ENCODE measurements at places on chromosomes 1 and 21.

DNA sequence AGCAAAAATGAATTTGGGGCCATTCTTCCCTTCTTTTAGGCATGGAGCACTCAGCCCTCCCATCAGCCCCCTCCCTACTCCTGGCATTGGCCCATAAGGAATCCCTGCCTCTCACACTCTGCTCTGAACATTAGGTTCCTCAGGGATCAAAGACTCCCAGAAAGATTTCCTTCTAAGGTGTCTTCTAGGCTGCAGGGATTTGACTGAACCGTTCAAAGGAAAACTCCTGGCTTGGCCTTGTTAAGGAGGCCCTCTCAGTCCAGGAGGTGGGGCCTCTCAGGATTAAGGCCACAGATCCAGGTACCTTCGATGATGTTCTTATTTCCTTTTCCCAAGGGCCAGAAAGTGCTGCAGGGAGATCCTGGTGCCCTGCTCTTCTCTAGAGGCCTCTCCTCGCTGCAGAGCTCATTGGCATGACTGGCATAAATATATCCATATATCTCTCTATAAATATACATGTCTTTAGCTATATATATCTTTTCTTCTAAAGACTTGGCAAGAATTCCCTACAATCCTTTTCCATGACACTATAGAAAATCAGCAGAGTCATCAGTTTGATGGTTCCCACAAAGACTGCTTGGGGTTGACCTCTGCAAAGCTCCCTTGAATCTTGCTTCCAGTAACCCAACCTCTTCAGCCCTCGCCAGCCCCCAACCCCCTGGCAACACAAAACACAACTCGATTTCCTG is 59.1 kb downstream of the PLXNA2 start:
- no peak for DNase-seq

- DNase-seq: no peak
These were observed 66.8 kb downstream of the TBCE start for GRCh38 chr1:235434001-235434400.

GRCh38 chr21:14482165-14482564 is 64.0 kb downstream of the SAMSN1 start:
- no peak for DNase-seq

- no peak for DNase-seq
These were observed 36.6 kb downstream of the PLXNA2 start for GRCh38 chr1:208207388-208208131.

- no peak for DNase-seq
These were observed 3.4 kb upstream of the CHD5 start for GRCh38 chr1:6183520-6183989.

- DNase-seq: no peak
These were observed 4.8 kb upstream of the CAMSAP2 start for GRCh38 chr1:200733907-200734306.

DNA sequence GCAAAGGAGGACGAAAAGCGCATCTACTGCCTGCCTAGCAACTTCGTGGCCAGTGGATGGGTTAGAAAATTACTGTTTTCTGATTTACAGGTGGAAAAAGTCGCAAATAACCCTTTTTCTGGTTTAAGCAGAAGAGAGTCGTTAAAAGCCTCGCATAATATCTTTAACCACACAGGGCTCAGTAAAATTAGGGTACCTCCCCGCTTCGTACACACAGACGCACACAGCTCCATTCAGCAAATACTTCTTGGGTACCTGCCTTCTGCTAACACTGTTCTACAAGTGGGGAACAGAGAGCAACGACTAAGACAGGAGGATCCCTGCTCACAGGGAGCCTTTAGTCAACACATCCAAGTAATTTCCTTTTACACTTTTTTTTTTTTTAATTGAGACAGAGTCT is 704 bp downstream of the ALG6 start:
- no peak for DNase-seq

DNA sequence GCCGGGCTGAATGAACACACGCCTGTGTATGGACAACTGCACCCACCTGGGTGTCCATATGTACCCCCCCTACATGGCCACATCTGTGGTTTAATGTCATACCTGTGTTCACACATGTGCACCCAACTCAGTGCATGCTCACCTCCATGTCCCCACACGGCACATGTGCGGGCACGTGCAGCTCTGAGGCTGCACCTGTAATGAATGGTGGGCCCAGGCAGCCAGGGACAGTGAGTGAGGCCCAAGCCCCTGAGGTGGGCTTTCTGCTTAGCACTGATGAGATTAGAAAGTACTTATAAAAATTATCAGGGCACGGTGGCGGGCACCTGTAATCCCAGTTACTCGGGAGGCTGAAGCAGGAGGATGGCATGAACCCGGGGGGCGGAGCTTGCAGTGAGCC is 42.5 kb upstream of the CSF3R start:
- DNase-seq: no peak

DNA sequence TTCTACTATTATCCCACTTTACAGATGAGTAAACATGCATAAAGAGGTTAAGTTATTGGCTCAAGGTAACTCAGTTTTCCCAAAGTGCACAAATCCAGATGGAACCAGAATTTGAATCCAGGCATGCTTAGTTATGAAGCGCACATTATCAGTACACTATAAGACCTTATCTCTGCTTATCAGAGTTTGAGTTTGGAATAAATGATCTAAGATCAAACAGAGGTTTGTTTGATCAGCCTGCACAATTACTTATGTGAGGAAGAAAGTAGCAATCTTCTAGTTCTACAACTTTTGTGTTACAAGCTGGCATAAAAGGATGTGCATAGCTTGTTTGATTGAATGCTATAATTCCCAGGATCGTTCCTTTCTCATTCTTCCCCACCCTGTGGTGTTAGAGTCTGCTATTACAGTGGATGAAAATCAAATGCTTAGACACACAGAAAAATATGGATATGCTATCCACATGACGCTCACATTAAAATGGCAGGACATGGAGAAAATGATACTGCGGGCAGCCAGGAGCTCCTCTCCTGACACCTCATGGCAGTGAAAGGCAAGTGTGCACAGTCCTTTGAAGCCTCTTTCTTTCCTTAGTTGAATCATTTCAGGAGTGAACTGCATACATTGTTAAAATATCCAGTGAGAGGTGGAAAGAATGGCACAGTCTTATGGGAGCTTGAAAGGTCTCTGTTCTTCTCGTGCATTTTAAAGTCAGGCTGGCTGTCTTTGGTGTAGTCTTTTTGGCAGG is 23.9 kb upstream of the PBX1 start:
- DNase-seq: no peak

DNA sequence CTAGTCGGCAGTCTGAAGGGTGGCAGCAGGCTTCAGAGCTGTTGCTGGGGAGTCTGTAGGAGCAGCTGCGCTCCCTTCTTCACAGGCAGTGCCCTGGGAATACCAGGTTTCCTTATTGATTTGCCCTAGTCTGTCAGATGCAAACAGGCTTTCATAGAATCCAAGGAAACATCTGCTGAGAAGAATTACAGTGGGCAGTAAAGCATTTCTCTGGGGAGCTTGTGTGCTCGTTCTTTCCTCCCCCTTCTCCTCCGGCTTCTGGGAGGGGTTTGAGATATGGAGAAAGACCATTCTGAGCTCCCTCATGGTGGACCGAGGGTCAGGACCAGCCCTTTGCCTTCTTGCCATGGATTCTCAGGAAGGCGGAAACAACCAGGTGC is 25.4 kb upstream of the PARP1 start:
- DNase-seq: no peak

GRCh38 chr1:25194572-25195020 is 37.7 kb downstream of the SYF2 start:
- DNase-seq: no peak

- DNase-seq: no peak
These were observed 13.8 kb downstream of the FGGY start for GRCh38 chr1:59310549-59311250.

DNA sequence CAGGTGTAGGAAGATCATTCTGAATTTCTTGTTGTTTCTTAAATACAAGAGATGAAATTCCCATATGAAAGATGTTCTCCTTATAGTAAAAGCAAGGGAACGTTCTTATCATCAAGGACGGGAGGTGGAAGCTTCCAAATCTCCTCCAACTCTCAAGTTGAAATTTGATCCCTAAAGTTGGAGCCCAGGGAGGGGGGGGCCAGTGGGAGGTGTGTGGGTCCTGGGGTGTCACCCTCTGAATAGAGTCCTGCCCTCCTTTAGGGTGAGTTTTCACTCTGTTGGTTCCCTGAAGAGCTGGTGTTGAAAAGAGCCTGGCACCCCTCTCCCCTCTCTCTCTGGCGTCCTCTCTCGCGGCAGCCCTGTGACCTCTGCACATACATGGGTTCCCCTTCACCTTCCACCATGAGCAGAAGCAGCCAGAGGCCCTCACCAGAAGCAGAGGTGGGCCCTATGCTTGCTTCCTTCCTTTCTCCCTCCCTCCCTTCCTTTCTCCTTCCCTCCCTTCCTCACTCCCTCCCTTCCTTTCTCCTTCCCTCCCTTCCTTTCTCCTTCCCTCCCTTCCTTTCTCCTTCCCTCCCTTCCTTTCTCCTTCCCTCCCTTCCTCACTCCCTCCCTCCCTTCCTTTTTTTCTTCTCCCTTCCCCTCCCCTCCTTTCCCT is 10.0 kb upstream of the TRIM17 start:
- DNase-seq: no peak

- no peak for DNase-seq
These were observed 21.3 kb upstream of the COL16A1 start for GRCh38 chr1:31725134-31725533.

DNA sequence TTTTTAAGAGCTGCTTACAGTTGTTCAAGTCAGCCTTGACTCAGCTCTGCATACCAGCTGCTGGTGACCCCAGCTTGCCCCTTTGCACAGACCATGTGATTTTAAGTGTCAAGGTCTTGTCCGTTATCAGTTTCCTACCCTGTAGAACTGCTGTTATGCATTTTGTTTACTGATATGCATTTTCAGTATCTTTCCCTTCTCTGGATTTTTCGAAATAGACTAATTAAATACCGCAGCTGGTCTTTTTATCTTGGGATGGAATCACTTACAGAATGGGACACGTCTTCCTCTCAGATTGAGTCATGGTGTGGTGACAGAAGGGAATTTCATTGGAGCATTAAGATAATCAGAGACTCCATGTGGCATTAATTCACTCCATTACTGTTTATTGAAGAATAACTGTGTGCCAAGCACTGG is 145.6 kb downstream of the FMN2 start:
- DNase-seq: no peak

DNA sequence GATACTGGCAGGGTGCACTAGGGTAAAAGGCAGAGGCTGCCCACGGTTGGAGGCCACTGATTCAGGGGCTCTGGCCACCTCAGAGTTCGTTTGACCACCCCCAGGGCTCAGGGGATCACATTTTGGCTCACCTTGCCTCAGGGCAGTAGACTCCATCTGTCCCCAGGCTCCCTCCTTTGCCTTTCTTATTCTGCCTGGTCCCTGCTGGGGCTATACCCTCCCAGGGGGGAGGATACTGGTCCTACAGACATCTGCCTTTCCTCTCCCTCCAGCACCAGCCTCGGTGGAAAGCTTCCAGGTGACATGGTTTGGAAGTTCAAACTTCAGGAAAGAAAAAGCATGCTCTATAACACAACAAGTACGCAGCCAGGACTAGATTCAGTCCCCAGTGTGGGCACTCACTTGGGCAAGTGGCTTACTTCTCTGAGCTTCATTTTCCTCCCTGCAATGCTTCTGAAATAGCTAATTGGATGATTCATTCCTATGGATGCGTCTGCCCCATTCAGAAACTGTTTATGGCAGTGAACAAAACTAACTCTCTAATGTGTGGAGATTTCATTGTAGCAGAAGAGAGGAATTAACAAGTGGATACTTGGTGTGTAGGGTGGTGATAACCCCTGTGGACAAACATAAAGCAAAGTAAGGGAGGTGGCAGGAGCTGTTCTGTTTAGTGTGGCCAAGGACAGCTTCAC is 154.8 kb downstream of the TRABD2B start:
- DNase-seq: no peak

GRCh38 chr1:35243691-35244090 is 24.8 kb upstream of the ZMYM4 start:
- DNase-seq: no peak

DNA sequence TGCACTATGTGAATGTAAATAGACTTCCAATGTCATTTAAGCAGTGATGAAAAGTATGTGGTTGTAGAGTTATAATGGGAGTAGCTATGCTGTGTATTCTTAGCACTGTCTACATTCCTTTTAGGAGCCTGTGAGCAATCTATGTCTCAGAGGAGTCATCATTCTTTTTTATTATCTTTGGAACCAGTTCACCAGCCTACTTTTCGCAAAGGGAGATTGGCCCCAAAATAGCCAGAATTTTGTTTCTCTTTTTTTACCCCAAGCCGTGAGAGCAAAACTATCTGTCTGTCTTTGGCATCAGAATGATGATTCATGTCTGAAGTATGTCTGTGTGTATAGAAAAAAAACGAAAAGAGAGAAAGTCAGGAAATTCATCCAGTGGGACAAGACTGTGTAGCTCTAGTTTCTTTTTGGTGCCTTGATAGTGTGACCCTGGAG is 44.2 kb downstream of the OSBPL9 start:
- no peak for DNase-seq

- no peak for DNase-seq
These were observed at the start of gene COL8A2 for GRCh38 chr1:36125129-36125991. COL8A2 (minus strand) TSS chr1:36125222; CDS start chr1:36100242, 24,980 bp downstream.

- no peak for DNase-seq
These were observed 112.6 kb downstream of the MACF1 start for GRCh38 chr1:39317111-39317510.

GRCh38 chr1:99004861-99005442 is at the start of gene PLPPR5:
PLPPR5 (minus strand) TSS chr1:99004861; CDS start chr1:99004671, 190 bp downstream.
- peak; percentile 4 for DNase-seq

DNA sequence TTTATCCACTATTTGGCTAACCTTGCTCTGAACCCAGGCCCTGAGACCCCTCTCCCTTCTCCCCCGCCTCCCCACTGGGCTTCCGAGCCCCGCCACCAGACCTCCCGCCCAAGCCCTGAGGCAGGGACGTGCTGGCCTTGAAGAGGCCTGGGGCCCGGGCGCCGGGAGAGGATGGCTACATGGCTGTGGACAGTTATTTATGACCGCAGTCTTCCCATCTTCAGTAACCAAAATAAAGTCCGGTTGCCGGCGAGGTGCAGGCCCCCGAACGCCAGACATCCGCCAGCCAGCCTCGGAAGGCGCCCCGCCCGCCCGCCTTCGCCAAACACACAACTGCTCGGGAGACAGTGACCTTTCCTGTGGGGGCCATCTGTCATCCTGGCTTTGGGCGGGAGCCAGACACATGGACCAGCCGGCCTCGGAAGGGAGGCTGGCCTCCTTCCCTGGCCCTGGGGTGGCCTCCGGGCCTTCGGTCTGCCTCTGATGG is 69.0 kb downstream of the DHRS3 start:
- DNase-seq: no peak

DNA sequence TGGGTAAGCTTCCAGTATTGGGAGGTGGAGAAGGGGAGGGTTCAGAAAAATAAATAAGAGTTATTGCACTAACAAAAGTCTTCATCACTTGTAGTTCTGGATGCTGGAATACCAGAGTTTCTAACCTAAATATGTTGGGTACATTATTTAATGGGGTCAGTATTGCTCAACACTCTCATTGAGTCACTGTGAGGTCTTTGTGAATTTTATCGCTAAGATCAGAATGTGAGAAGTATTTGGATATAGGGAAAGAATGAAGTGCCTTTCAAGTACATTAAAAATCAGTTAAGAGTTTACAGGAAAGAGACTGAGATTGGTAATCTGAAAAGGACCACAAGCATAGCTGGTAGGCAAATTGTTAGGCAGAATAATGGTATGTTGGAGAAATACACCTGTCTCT is 8.8 kb downstream of the SNRPE start:
- no peak for DNase-seq

- peak; percentile 75 for DNase-seq
These were observed 52.5 kb upstream of the ID3 start for GRCh38 chr1:23611601-23612327.

- DNase-seq: no peak
These were observed 68.3 kb upstream of the GCLM start for GRCh38 chr1:93977598-93977945.

- no peak for DNase-seq
These were observed 1.8 kb downstream of the FHL3 start for GRCh38 chr1:38003261-38004250.

GRCh38 chr1:71857862-71858261 is 424.5 kb downstream of the NEGR1 start:
- no peak for DNase-seq
